ENCODE measurements at places on chromosomes 3 and 15.
A peak's percentile ranks its signal among the peaks of the same experiment; 100 is the strongest.

DNA sequence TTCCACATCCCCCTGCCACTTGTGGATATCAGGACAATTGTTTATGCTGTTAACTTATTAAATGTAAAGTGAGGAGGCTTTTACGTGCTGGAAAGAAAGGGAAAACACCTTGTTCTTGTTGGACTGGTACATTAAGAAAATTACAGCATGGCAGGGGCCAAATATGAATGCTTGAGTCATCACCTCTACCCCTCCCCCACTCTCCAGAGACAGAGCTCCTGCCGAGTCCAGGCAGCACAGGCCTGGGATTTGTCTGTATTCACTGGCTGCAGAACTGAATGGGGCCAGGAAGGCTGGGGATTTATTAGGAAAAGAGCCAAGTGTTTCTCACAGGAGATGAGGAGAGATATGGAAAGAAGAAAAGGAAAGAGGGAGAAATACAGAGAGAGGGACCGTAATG is 308.9 kb downstream of the EPHB1 start:
- no peak for DNase-seq

GRCh38 chr3:42009456-42009855 is 47.6 kb upstream of the ULK4 start:
- DNase-seq = no peak

- no peak for DNase-seq
These were observed 5.0 kb upstream of the DYNLT2B start for GRCh38 chr3:196323016-196323415.

- DNase-seq = no peak
These were observed 32.1 kb downstream of the EFHB start for GRCh38 chr3:19901918-19902317.

DNA sequence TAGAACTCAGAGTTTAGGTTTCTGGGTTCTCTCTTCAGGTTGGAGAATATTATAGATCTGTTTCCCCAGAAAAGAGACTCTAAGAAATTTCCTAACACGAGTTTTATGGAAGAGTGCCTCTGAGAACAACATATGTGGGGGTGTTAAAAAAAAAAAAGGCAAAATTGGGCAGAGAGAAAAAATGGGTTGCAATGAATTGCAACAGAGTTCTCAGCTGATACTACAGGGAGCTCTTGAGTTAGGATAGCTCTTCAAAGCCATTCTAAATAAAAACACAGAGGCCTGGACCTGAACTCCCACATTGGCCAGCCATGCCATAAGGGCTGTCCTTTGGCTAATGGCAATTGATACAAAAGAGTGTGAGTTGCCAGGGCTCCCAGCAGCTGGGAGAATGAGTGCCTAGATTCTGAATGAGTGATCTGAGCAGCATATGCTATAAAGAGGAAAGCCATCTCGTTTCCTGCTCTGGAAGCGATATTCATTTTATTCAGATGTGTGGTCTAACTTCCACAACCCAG is 20.1 kb upstream of the UBE2E2 start:
- DNase-seq = no peak

GRCh38 chr3:141000027-141000663 is 51.0 kb upstream of the SPSB4 start:
- DNase-seq = peak; percentile 76

GRCh38 chr3:169295126-169295525 is 368.4 kb downstream of the MECOM start:
- DNase-seq = no peak

- no peak for DNase-seq
These were observed 198.9 kb downstream of the ADAMTS9 start for GRCh38 chr3:64488939-64489338.

DNA sequence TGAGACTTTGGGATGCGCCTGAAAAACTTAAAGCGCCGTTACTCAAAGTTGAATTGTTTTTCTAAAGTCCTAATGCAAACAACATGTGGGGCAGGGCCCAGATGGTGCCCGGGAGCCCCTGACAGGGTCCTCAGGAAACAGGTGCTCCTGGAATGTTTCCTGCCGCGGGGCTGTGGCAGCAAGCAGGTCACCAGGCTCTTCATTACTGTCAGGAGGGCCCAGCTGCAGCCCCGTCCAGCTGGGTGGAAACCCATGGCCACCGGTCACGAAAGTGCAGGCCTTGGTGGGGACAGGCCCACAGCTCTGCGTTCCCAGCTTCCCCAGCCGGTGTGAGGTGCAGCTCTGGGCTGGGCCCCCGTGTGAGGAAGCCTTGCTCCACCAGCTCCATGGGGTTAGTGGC is 63.9 kb upstream of the GATA2 start:
- no peak for DNase-seq

- no peak for DNase-seq
These were observed 31.7 kb downstream of the GOLGA6A start for GRCh38 chr15:74050556-74051234.

DNA sequence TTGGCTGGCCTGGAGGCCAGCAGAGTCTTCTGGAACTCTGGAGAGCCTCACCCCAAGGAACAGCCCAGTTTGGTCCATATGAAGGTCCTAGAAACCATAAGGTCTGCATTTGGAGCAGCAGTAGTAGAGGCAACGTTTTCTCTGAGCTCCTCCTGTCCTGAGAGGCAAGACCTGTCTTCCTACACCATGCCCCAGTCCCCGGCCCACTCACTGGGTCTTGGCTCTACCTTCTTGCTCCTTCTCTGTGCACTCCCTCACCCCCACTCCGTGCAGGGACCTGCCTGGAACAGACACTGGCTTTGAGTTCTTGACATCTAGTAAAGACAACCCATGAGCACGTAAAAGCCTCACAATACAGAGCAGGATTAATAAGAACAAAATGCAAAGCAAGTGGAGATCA is 76.6 kb downstream of the CHRD start:
- DNase-seq = no peak

DNA sequence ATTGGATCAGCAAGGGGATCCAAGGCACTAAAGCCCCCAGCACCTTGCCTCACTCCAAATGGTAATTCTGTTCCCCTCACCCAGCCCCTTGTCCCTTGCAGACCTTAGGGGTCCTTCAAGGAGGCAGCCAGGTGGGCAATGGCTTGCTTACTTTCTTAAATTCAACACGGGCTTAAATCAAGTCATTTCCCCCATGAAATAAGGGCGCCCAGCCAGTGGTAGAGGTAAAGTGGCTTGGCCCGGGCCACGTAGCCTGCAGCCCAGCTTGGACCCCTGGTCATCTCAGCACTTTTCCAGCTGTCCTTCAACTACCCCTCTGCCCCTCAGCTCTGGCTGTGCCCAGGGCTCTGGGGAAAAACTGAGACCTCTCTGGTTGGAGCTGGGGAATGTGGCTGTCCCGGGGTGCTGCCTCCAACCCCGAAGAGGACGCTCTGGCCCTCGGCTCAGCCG is 1.2 kb downstream of the PSTPIP1 start:
- DNase-seq = no peak

- DNase-seq = no peak
These were observed 272.7 kb upstream of the RGMA start for GRCh38 chr15:93361703-93362102.

- no peak for DNase-seq
These were observed 325.2 kb downstream of the DIPK2A start for GRCh38 chr3:144296808-144297207.

- DNase-seq = no peak
These were observed 319.9 kb upstream of the ICE2 start for GRCh38 chr15:60798821-60799220.

DNA sequence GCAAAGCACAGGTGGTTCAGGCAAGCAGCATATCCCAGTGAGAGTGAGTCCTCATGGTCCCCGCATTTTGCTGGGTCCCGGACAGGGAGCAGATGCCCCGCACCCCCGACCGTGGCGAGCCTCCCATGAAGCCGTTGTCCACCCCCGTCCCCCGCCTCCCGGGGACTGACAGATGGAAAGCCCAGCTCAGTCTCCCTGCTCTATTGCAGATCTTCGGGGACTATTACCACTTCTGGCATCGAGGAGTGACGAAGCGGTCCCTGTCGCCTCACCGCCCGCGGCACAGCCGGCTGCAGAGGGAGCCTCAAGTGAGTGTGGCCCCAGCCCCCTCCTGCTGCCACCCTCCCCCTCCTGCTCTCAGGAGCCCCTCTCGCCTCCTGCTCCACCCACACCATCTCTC is 7.7 kb downstream of the FURIN start:
- DNase-seq = no peak

DNA sequence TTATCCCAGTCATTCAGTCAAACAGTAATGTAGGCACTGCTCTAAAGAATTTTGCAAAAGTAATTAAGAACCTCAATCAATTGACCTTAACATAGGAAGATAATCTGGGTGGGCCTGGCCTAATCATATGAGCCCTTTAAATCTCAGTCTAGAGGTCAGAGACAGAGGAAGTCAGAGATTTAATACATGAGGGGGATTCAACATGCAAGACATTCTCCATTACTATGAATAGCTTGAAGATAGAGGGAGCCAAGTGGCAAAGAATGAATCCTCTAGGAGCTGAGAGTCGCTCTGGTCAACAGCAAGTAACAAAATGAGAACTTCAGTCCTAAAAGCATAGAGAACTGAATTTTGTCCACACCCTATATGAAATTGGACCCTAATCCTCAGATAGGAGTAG is 39.0 kb upstream of the MBNL1 start:
- no peak for DNase-seq

DNA sequence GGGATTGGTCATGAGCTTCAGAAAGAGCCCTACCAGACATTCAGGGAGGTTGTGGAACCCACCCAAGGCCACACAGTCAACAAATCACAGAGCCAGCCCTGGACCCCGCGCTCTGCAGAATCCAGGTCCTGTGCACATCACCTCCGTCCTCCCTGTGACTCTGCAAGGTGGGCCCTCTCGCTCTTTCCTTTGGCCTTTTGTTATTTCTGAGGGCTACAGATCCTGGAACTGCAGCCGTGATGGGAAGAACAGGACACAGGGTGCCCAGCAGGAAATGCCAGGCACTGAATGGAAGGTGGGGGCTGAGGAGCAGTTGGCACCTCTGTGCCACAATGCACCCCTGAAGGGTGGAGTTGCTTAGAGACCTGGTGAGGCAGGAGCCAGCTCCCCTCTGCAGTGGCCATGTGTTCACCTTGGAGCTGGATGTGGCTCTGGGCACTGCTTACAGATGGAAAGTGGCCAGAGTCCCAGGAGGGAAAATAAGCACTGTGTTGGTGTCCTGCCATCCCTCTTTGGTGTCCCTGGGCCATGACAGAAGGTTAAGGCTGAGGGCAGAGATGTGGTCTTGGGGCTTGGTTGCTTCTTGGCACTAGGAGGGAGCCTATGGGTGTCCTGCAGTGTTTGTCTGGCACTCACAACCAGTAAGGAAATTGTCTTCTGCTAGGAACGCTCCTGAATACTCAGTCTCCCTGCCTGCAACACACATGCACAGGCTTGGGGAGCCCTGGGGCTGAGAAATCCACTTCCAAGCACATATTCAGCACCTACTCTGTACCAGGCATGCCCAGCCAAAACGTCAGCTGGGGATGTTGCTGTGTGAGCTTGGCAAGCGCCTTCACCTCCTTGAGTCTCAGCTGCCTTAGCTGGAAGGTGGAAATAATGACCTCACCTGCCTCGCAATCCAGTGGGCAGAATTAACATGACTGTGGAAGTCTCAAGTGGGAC is 98.0 kb upstream of the SLC6A6 start:
- DNase-seq = no peak

DNA sequence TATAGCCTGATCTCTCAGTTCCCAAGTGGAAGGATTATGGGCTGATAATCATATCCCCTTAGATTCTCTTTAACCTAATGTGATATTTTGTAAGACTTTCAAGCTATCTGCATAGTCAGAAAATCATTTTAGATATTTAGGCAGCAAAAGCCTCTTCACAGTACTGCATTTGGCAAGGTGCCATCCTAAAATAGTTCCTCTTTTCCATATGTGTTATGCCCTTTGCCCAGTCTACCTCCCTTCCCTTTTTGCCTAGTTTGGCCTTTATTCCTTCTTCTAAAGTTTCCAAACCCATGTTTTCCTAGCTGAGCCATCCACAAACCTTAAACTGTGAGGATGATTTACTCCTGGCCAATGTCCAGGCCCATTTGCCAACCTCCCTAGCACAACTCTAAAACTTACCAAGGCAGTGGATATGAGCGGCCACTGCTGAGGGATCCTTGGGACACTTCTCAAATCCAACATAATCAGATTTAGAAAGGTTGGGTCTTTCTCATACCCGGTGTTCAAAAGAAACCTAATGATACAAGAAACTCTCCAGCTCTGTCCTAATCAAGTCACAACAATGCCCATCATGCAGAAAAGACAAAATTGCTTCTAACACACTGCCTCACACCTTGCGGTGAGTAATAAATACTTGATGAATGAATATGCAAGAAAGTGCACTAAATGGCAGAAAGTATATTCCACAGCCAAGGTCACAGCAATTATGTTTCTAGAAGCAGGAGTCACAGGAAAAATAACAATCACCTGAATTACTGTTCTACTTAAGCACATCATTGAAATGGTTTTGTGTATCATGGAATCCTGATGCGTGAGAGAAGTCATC is 493.9 kb downstream of the NLGN1 start:
- DNase-seq = no peak

DNA sequence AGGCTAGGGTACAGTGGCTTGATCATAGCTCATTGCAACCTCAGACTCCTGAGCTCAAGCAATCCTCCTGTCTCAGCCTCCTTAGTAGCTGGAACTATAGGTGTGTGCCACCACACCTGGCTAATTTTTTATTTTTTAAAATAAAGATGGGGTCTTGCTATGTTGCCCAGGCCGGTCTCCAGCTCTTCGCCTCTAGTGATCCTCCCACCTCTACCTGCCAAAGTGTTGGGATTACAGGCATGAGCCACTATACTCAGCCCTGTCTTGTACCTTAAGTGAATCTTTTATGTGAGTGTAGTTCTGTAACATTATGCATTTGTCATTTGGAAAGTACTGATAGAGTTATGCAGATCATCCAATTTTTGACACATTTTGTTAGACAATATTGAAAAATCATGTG is 66.9 kb upstream of the C15orf39 start:
- DNase-seq = no peak

- no peak for DNase-seq
These were observed 123.4 kb downstream of the ABI3BP start for GRCh38 chr3:100869787-100870186.

DNA sequence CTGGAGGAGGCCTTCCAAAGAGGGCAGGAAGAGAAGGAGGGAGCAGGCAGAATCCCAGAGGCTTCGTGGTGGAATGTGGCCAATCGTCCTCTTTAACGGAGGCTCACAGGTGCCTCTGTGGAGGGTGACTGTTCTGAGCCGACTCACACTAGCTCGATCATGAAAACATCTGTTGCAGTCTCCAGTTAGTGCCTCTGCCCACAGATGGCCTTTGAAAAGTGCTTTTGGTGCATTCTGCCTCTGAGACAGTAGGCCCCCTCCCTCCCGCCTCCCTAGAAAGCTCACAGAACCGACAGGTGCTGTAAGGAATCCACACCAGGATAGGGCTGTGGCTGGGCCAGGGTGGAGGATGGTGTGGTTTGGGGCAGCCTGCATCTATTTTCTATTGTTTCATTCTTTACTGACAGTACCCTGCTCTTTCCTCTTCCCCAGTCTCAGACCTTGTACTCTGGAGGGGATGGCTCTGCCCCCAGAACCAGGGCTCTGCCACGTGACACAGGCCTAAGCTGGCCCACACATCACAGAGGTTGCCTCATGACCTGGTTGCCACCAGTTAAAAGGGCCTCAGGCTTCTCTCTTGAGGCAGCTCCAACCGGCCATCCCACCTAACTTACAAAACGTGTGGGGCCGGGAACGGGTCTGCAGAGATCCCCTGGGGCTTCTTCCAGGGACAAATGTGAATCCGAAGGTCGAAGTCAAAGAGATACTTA is 27.2 kb upstream of the PIGZ start:
- DNase-seq = peak; percentile 92

All from Jurkat, Clone E6-1 (cell line).